ENCODE measurements at places on chromosomes 4 and X.

DNA sequence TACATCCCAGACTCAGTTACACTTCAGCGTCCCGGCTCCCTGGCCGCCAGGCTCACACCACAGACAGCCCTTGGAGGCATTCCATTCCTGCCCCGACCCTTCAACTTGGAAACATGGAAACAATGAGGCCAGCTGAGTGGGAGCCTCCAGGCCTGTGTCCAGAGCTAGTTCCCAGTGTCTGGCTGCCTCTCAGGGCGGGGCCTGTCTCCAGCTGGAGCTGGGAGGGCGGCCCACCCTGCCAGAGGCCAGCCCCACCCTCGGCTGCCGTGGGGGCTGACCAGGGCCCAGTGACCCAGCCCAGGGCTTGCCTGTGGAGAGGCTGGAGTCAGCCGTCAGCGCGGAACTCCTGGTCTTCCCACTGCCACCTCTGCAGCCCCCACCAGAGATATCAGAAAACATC lies 37.4 kb upstream of the SPON2 start:
- no peak for DNase-seq

- DNase-seq = no peak
These were observed 20.1 kb upstream of the XPNPEP2 start for GRCh38 chrX:129718676-129719075.

DNA sequence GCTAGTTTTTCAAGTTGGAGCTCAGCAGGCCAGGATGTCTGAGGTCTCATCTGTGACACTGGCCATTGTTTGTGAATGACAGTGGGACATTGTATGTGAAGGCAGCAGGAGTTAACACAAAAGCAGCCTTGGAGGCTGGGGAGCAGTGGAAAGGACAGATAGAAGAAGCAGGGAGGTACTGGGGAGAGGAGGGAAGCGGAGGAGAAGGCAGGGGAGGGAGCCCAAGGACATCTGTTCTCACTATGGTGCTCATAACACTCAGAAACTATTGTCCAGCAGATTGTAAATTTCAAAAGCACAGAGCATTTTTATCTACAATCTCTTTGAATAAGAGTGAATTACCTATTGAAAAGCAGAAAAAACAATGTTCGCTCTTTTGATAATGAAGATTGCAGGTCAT lies 253.6 kb upstream of the DIPK2B start:
- DNase-seq = no peak

- DNase-seq = no peak
These were observed 56.9 kb upstream of the INTU start for GRCh38 chr4:127575888-127576287.

GRCh38 chr4:138751309-138751708 lies 264.3 kb upstream of the NOCT start:
- DNase-seq = no peak

DNA sequence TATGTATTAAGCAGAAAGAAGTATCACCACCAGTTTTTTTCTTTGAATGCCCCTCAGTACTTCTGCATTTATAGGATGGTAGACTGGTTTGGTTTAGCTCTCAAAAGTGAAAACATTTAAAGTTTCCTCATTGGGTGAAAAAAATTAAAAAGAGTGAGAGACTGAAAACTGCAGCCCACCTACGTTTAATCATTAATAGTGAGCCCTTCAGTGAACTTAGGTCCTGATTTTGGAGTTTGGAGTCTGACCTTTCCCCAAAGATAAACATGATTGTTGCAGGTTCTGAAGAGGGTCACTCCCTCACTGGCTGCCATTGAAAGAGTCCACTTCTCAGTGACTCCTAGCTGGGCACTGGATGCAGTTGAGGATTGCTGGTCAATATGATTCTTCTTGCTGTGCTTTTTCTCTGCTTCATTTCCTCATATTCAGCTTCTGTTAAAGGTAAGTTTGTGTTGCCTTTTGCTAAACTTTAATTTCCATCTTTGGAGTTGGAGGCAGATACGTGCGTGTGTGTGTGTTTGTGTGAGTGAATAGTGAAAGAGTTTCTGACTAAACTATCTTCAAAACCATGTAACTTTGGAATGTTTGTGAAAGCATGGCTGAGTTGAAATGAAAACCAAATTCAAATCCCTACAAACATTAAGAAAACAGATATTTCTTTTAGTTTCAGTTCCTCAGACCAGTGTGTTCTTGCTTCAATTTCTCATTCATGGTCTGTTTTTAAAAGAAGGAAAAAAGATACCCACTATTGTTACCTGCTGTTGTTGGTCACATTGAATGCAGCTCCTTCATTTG lies at the start of gene MTTP:
Gene MTTP (plus strand): TSS at position 295 of the 795 bp plus-strand sequence. CDS start 86 bp downstream, at position 381.
- no peak for DNase-seq

- DNase-seq = no peak
These were observed 5.4 kb upstream of the SH3BP2 start for GRCh38 chr4:2787230-2788100.

GRCh38 chr4:40334591-40335524 lies at the start of gene CHRNA9:
CHRNA9 (plus strand) TSS chr4:40335333; CDS start chr4:40335468, 135 bp downstream.
- DNase-seq = no peak

- no peak for DNase-seq
These were observed 2.4 kb upstream of the NBDY start for GRCh38 chrX:56726605-56727004.

DNA sequence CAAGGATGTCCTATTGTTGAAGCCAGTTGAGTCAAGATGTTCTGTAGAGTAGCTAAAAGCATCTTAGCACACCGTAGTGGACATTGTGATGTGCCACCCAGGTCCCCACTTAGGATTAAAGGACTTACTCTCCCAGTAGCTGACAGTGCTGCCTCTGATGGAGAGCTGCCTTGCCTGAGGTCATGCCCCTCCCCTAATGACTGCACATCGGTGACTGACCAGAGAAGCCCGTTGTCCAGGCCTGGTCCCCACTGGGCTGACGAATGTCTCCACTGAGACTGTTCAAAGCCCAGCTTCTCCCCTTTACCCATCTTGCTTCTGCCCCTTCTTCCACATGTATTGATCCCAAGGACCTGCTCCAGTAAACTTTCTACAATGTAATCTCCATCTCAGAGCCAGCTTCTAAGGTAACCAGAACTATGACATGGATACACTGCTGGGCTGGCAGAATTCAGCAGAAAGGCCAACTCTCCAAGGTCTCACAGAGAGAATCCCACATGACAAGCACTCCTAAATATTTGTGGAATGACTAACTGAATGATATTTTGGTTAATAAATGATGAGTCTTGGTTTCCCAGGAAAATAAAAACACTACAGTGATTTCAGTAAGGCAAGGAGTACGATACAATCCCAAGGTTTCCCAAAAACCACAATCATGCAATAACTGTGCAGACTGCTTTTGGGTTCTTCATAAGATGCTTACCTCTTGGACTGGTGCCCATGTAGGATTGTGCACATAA lies 82.4 kb upstream of the TMEM150C start:
- DNase-seq = no peak

All from stimulated activated CD4-positive, alpha-beta T cell treated with anti-CD3 and anti-CD28 coated beads, TNF-alpha, amount 100 ng/mL, for 1 hour (primary cell).